NCI-H2081 (cell line): ENCODE measurements at places on chromosomes 11 and 22.

GRCh38 chr22:40660730-40661129 is 18.6 kb upstream of the MCHR1 start:
- DNase-seq, result no peak

DNA sequence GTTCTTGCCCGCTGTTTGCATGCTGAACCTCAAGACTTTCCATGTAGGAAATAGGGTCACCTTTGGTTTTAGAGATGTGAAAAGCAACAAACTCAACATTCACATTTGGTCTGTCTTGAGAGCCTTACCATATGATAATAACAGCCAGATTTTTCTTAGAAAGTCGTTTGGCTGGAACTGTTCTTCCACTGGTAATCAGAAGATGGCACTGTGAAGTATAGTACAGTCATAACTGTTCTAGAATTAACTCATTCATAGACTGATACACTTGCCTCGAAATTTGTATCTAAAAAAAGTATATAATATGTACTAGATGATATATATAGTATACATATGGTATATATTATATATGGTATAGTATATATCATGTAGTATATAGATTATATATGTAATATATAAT is 12.3 kb downstream of the LUZP2 start:
- no peak for DNase-seq

DNA sequence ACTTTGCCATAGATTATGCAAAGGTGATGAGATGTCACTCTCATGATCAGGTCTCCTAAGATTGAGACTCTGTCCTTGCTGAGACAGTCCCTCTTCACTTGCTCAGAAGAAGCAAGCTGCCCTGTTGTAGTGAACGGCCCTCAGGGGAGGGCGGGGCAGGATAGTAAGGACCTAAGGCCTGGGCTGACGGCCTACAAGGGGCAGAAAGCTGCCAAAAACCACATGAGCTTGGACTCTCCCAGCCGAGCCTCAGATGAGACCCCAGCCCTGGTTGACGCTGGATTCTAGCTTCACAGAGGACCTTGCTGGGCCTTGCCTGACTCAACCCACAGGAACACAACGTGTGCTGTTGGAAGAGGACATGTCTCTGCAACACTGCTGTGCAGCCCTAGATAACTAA is 1182.5 kb downstream of the TBC1D22A start:
- DNase-seq, result no peak

- DNase-seq, result no peak
Observed at GRCh38 chr22:47260551-47260950, 498.1 kb downstream of the TBC1D22A start.

GRCh38 chr11:15976433-15977045 is 379.8 kb downstream of the SOX6 start:
- no peak for DNase-seq

DNA sequence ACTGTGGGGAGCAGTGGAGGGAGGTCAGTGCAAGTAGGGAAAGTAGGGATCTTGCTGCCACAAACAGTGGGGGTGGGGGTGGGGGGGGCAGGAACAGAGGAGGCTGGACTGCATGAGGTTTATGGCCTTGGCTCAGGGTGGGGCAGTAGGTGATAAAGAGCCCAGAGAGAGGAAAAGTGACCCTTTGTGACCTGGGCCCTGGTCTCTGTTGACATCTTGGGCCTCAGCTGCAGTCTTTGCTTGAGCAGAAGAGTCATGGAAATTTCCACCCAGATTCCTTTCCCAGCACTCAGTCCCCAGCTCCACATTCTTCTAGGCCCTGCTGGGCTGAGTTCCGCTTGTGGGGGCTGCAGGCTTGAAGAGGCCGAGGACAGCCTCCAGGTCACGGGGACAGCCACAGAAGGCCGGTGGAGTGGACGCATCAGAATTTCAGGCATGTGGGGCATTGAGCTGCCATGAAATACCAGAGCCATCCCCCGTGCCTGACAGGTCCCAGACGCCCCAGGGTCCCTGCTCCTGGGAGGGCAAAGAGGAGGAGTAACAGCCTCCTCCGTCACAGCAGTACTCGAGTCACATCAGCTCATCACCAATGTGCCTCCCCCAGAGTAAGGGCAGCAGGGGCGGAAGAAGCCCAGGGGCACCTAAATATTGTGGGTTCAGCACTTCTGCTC is 9.7 kb upstream of the MALAT1 start:
- no peak for DNase-seq
